ENCODE measurements at places on chromosomes 2 and 18.

DNA sequence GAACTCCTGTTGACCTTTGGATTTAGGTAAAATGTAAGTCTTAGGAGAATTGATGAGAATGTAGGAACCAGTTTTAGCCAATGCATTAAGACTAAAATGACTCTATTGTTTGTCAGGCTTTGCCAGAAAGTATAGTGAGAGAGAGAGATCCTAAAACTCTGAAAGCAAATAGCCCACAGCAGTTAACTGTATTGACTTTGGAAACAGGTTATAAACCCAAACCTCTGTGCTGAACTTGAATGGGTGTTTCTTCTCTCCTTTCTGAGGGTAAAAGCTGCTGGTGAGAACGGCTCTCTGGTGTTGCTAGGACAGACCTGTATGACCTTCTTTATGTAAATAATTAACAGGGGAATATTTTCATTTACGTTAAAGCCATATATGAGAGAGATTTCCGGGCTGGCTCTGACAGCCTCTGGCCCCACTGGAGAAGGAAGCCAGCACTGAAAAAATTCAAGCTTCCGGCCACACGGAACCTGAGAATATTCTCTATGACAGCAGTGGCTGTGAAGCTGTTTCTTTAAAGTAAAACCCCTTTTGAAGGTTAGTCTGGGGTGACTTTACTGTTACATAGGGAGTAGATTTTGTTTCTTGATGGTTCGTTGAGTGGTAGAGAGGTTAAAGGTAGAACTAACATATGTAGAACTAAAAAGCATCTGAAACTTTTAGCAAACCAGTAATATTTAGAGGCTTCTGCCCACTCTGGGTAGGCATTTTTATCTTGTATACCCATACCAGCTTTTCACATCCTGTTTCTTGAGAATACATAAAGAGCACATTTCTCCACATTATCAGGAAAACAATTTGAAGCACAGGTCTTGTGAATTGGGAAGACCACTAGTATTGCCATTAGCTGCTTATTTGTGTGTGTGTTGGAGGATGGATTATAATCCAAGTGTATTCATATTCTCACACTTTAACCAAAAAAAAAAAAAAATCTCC, 123.8 kb downstream of the SPTBN1 start:
- no peak for DNase-seq

- no peak for DNase-seq
Measured at GRCh38 chr2:228352048-228352447, 170.6 kb upstream of the SPHKAP start.

- DNase-seq = no peak
Measured at GRCh38 chr2:22517141-22517540, 867.8 kb upstream of the KLHL29 start.

DNA sequence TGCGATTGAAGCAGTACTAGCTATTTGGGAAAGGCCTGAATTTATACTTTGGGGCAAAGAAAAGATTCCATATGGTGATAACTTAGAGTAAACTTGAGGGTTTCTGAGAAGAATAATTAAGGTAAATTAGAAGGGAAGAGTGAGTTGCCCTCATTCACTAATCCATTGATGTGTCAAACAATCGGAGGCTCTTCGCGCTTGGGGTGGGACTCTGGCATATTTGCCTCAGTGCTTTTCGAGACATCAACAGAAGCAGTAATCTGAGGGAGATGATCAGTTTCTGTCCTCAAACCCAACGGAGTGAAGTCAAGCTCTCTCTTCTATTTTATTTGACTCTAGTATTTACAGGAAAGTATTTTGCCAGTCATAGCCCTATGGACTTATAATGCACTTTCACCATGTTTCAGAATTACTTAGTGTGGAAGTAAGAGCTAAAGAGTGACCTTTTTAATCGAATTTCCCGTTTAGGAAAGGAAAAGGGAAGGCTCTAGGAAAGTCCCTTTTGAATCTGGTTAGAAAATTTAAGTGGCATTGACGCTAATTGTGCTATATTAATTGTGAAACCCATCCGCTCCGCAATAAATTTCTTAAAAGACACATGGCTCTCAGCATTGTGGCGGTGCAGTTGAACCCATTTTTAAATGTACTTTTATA, 1.3 kb downstream of the RAB10 start:
- DNase-seq = no peak

DNA sequence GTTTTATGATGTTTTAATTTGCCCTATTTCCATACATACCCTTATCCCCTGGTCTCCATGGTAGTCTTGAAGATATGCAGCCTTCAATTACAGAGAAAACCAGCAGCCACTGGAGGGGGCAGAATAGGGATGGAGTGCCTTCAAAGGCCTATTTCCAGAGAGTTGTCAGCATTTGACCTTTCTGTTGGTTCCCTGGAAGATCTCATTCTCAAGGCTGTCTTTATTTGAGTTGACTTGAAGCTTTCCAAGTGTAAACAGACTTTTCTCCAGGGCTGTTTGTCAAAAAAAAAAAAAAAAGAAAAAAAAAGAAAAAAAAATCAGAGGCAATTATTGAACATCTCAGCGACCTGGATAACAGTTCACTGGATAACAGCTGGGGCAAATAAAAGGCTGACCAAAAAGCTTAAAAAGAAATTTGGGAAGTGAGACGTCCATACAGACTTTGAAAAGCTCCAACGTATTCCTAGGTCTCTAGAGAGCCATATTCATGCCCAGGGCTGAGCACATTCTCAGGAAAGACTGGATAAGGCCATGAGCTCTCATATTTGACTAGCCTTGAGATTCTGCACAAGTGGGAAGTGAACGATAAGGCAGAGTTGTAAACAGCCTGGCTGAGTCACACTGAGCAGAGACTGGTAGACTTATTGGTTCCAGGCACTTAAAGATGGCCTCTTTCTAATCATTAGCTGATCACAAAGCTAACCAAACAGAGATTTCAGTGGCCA, 126.6 kb downstream of the VAPA start:
- no peak for DNase-seq

- DNase-seq = no peak
Measured at GRCh38 chr18:55266981-55267380, 307.7 kb upstream of the CCDC68 start.

GRCh38 chr18:71630696-71631095, 913.4 kb downstream of the CBLN2 start:
- no peak for DNase-seq

DNA sequence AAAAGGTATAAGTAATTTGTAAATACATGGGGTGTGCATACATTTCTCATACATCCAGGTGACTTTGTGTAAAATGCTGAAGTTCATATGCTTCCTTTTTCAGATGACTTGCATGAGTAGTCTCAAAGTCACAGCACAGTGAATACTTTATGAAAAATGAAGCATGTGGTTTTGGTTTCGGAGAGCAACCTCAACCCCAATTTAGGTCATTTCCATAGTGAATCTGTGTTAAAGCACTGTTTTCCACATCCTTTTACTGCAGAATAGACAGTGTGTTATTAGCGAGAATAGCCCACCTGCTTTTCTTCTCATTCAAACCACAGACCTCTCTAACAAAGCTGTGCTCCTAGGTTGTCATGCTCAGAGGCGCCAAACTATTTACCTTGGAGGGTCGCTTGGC, 204.4 kb upstream of the RASGRP3 start:
- no peak for DNase-seq

DNA sequence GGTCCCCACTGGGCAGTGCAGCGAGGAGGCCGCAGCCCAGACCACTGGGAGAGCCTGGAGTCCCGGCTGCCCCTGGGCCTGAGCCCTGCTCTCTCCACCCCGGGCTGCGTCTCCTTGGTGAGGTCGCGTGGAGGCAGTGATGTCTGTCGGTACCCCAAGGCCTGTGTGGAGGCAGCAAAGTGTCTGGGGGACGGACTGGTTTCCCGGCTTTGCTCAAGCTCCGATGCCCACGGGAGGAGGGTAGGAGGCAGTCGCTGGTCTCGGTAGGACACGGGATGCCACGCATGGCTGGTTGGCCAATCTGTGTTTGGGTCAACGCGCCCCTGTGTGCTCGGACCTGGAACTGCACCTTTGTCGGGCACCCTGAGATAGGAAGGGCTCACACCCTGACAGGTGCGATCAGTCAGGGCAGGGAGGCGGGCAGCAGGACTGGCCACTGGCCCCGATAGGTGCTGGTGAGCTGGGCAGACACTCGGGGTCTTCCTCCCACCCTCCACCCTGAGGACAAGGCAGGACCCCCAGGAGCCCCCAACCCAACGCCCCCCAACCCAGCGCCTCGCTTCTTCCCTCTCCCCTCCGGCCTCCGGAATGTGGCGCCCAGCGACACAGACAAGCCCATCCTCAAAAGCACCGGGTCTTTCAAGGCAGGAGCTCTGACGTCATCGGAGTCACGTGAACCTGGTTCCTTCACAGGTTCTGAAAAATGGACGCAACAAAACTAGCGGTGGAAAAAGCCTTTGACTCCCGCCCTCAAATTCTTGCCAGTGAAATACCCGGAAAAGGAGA, 288.6 kb downstream of the NDUFA10 start:
- DNase-seq = no peak

DNA sequence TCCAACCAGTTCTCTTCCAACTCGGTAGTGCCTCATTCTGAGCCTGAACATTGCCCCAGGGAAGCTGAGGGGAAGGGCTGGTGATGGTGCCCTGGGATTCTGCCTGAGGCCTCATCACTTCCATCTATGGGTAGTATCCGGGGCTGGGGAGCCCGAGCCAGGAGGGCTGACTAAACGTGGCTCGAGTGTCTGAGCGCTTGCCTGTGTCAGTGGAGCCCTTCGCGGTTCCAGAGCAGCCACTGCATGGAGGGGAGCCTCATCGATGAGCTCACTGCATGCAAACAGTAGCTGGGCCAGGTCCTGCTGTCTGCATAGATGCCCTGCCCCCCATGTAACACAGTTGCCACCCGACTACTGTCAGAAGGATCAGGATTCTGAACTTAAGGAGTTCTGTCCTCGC, 129.3 kb downstream of the GLI2 start:
- DNase-seq = no peak

DNA sequence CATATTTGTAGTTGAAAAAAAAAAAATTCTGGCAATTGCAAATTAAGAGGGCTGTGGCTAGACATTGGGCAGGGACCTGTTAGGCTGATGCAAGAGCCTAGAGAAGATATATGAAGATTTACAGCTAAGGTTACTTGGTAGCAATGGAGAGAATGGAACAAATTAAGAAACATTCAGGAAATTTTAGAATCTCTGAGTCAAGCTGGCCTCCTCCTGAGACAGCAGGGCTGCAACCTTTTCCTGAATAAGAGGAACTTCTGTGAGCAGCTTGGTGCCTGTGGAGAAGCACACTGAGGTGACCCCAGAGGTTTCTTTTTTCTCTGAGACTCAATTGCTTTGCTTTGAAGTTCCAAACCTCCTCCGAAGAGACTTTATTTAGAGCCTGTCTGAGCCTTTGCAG, 118.6 kb upstream of the LRATD1 start:
- DNase-seq = no peak

DNA sequence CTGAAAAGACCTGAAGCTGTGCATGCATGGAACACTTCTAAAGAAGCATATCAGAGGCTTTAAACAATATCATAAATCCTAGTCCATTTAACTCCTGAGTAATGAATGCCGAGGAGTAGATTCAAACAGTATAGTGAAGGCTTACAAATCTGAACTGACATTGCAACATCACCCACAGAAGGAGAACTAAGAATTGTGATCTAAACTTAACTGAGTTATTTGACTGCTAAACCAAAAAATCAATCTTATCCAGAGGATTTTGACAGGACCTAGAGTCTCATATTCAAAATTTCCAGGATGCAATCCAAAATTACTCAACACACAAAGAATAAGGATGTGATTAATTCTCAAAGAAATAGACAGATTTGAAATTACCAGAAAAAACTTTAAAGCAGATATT, 181.0 kb downstream of the SLC39A10 start:
- no peak for DNase-seq

DNA sequence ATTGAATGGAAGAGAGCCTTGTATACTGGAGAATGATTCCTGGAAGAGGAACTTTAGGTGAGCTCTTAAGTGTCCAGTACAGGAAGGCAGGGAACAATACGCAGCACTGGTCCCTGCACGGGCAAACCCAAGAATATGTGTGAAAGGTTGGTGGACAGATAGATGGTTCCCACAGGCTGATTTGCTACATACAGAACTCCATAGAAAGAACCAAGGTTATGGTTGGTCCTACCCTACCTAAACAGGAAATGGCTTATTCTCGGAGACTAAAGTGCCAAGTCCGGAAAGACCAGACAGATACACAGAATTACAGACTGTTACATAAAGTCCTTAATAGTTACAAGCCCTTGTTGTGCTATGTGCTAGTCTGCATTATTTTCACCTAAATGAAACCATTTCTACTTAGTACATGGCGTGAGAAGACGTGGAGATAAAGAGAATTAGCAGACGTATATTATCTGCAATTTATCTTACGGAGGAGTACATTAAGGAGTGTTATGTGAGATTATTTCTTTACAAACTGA, 1.2 kb downstream of the REV1 start:
- no peak for DNase-seq

DNA sequence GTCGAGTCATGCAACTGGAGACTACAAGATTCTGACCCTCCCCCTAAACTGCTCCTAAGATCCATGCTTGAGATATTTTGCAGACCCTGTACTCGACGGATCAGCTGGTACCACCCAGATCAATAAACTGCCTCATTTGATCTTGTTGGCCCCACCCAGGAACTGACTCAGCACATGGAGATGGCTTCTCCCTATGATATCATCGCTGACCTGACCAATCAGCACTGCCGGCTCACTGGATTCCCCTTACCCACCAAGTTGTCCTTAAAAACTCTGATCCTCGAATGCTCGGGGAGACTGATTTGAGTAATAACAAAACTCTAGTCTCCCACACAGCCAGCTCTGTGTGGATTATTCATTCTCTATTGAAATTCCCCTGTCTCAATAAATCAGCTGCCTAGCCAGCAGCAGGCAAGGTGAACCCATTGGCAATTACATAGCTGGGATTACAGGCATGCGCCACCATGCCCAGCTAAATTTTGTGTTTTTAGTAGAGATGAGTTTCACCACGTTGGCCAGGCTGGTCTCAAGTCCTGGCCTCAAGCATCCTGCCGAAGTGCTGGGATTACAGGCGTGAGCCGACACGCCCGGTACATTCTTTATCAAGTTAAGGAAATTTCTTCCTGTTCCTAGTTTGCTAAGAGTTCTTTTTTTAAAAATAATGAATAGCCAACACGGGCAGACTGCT, 43.6 kb downstream of the VPS54 start:
- DNase-seq = no peak

DNA sequence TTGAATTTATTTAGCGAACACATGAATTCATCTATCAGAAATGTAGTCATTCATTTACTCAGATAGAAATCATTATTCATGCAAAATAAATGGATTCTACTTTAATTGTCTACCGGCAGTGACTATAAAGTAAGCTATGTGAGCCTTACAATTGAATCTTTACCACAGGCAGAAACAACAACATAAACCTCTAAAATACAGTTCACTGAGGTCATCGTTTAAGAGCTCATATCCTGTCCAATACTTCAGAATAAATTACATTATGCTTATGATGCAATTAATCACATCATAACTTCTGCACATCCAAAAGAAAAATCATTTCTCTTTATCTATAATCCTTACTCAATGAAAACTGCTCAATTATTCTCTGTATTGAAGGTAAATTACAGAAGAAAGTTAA, 244.7 kb downstream of the HNMT start:
- no peak for DNase-seq

GRCh38 chr18:69590150-69590549, 189.5 kb downstream of the DOK6 start:
- no peak for DNase-seq

- DNase-seq = no peak
Measured at GRCh38 chr2:154488801-154489200, 209.7 kb upstream of the KCNJ3 start.

GRCh38 chr2:54479424-54479823, 23.3 kb downstream of the SPTBN1 start:
- no peak for DNase-seq

All from midbrain (tissue), 1 donor.